ENCODE measurements at places on chromosomes 1 and 21. TPM values are rescaled to one million over a fixed set of nuclear protein-coding genes. Genes with fewer than 3 reads are reported as not detected.

DNA sequence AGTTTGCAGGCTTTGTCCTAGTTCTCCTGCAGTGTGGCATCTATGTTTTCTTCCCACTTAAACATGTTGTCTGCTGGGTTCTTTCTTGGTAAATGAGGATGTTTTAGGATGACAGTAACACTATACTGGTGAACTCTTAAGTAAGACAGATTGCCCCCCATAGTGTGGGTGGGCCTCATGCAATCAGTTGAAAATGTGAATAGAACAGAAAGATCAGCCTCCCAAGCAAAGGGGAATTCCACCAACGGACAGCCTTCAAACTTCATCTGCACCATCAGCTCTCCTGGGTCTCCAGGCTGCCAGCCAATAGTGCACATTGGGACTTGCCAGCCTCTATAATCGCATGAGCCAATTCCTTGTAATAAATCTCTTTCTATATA lies 10.7 kb upstream of the TARBP1 start:
- no peaks in the 10 kb centered on the region for H3K36me3 ChIP-seq
- no peaks in the 10 kb centered on the region for H3K27me3 ChIP-seq
- H3K4me1 ChIP-seq, result peaks cover 8% of the 10 kb centered on the region
- no peak for DNase-seq
- no peak overlapping the region for H3K4me3 ChIP-seq

GRCh38 chr1:164765557-164765956 lies 206.6 kb downstream of the PBX1 start:
- no peak for DNase-seq
- H3K4me1 ChIP-seq, result peaks cover 50% of the 10 kb centered on the region
- H3K4me3 ChIP-seq, result no peak overlapping the region
- H3K27ac ChIP-seq, result peak overlapping the region; percentile 79

DNA sequence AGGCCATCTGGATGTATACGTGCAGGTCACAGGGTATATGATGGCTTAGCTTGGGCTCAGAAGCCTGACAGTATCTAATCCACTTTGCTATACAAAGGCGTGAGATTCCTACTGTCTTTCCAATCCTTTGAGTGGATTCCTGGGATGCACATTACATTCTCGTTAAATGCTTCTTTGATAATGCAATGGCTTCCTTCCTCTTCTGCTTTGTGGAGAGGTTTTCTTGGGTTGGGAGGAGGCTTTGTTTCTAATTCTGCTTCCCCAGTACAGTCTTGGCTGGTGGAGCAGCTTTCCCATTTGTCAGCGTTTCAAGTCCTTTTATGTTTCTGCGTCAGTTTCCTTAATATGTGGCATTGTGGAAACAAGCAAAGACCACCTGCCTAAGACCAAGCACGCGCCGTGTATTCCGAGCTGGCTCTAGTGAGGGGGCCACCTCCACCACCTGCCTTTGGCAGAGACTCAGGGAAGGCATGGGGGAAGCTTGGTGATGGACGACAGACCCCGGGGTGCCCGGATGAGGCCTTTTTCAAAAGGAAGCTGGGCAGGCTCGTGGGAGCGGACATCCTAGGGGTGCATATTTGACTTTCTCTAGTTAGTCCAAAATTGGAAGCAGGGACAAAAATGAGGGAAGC lies 72.7 kb downstream of the WDR4 start:
- no peaks in the 10 kb centered on the region for H3K4me1 ChIP-seq
- H3K4me3 ChIP-seq, result no peak overlapping the region
- H3K27ac ChIP-seq, result no peak overlapping the region
- H3K27me3 ChIP-seq, result peaks cover 58% of the 10 kb centered on the region

GRCh38 chr1:81605023-81605422 lies 195.7 kb upstream of the ADGRL2 start:
- no peak for DNase-seq
- H3K4me1 ChIP-seq, result peaks cover 4% of the 10 kb centered on the region
- H3K27ac ChIP-seq, result no peak overlapping the region
- H3K27me3 ChIP-seq, result no peaks in the 10 kb centered on the region

GRCh38 chr1:180227861-180228647 lies 2.0 kb upstream of the LHX4 start:
- peaks cover 71% of the 10 kb centered on the region for H3K27me3 ChIP-seq
- H3K4me1 ChIP-seq, result peaks cover 10% of the 10 kb centered on the region
- DNase-seq, result no peak
- no peaks in the 10 kb centered on the region for H3K36me3 ChIP-seq
- H3K27ac ChIP-seq, result no peak overlapping the region

DNA sequence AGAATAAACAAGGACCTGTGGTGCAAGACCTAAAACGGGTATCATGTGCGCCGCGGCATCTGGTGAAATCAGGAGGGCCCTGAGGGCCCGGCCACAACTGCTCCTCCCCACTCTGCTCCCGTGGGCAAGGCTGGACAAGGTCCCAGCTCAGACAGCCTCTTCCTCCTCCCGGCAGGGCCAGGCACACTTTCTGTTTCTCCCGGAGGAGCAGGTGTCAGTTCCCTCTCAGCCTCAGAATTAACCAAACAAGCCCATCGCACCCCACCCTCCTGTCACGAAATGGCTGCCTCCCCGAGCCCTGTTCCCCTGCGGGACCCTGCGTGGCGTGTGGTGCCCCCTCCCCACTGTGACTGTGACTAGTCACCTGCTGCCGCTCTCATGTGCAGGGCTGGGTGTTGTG lies 15.2 kb downstream of the PTTG1IP start:
- H3K4me1 ChIP-seq, result peaks cover 8% of the 10 kb centered on the region
- H3K27ac ChIP-seq, result no peak overlapping the region
- H3K36me3 ChIP-seq, result peaks cover 41% of the 10 kb centered on the region

GRCh38 chr1:89047734-89048133 lies 17.3 kb downstream of the GBP1 start:
- H3K27ac ChIP-seq, result no peak overlapping the region
- peaks cover 6% of the 10 kb centered on the region for H3K36me3 ChIP-seq
- no peak for DNase-seq
- H3K27me3 ChIP-seq, result no peaks in the 10 kb centered on the region

GRCh38 chr1:24279590-24280232 lies 39.4 kb upstream of the GRHL3 start:
- H3K27ac ChIP-seq, result no peak overlapping the region
- no peak for DNase-seq
- H3K4me1 ChIP-seq, result peaks cover 11% of the 10 kb centered on the region

- H3K4me1 ChIP-seq, result no peaks in the 10 kb centered on the region
- no peaks in the 10 kb centered on the region for H3K27me3 ChIP-seq
- DNase-seq, result no peak
These were observed 315.9 kb downstream of the DSCAM start for GRCh38 chr21:40531016-40531415.

GRCh38 chr21:45772180-45772579 lies 128.7 kb downstream of the PCBP3 start:
- peaks cover 6% of the 10 kb centered on the region for H3K36me3 ChIP-seq
- H3K27ac ChIP-seq, result no peak overlapping the region
- H3K4me1 ChIP-seq, result peaks cover 12% of the 10 kb centered on the region
- no peak overlapping the region for H3K4me3 ChIP-seq
- H3K27me3 ChIP-seq, result peaks cover 25% of the 10 kb centered on the region

DNA sequence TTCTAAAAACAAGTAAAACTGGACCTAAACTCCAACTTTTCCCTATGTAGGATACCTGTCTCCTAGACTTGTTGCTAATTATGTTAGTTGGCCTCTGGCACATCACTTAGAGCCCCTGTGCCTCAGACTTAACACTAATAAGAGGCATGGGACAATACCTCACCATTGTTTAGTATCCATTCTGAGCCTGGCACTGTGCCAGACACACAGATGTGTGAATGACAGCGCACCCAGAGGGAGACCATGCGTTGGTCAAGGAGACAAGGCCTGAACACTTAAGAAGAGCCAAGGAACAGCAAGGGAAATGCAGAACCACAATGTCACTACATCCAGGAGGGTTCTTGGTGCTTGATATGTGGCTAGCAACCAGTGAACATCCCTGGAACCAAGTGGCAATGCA lies 189.1 kb downstream of the FGGY start:
- H3K27ac ChIP-seq, result no peak overlapping the region
- H3K4me1 ChIP-seq, result peaks cover 24% of the 10 kb centered on the region
- H3K36me3 ChIP-seq, result no peaks in the 10 kb centered on the region
- H3K27me3 ChIP-seq, result no peaks in the 10 kb centered on the region
- H3K4me3 ChIP-seq, result no peak overlapping the region

- DNase-seq, result no peak
- no peaks in the 10 kb centered on the region for H3K36me3 ChIP-seq
- H3K4me3 ChIP-seq, result no peak overlapping the region
- H3K27me3 ChIP-seq, result peaks cover 4% of the 10 kb centered on the region
These were observed 6.8 kb downstream of the RGS8 start for GRCh38 chr1:182677397-182678098.

DNA sequence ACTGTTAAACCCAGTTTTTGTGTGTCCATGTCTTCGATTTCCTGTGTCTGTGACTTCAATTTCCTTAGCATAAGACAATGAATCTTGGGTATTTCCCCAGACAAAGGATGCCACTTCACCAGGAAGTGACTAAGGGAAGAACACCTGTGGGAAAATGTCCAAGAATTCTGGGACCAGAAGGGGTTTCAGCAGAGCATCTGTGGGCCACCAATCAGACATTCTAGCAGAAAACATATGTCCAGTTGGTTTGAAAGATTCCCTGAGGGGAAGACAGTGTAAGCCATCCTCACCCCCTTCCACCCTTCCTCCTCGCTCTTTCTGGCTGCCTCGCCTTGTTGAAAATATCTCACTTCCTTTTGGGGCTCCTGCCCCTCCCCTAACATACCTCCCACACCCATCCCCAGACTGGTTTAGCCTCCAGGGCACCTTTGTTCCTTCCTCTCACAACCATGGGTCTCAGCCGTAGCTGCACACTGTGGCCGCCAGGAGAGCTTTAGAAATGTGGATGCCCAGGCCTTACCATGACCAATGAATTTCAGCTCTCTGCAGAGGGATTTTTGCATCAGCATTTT lies 25.5 kb upstream of the IFNAR1 start:
- H3K27ac ChIP-seq, result no peak overlapping the region
- DNase-seq, result no peak
- no peak overlapping the region for H3K4me3 ChIP-seq
- H3K36me3 ChIP-seq, result no peaks in the 10 kb centered on the region
- H3K4me1 ChIP-seq, result peaks cover 7% of the 10 kb centered on the region

DNA sequence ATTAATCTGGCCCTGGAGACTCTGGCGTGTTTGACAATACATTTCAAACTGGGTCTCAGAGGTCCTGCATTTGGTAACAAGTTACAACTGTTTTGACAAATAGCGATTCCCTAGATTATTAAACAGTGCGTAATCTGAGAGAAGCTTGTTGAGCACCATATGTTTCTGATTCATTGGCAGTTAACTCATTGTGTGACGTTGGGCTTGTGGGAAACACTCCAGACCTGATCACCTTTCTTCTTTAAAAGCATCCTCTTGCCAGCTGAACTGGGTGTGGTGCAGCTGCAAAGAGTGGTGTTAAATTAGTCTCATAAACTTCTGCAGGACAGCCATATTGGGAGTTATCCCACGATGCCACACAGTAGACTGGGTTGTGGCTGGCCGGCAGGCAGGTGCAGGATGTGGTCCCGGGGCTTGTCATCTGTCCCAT lies 82.7 kb downstream of the CDC7 start:
- DNase-seq, result no peak
- H3K36me3 ChIP-seq, result no peaks in the 10 kb centered on the region
- peaks cover 21% of the 10 kb centered on the region for H3K4me1 ChIP-seq
- no peak overlapping the region for H3K27ac ChIP-seq
- H3K27me3 ChIP-seq, result no peaks in the 10 kb centered on the region

- H3K4me3 ChIP-seq, result no peak overlapping the region
- no peaks in the 10 kb centered on the region for H3K36me3 ChIP-seq
- no peak overlapping the region for H3K27ac ChIP-seq
These were observed 134.3 kb downstream of the PLPP3 start for GRCh38 chr1:56444960-56445646.

DNA sequence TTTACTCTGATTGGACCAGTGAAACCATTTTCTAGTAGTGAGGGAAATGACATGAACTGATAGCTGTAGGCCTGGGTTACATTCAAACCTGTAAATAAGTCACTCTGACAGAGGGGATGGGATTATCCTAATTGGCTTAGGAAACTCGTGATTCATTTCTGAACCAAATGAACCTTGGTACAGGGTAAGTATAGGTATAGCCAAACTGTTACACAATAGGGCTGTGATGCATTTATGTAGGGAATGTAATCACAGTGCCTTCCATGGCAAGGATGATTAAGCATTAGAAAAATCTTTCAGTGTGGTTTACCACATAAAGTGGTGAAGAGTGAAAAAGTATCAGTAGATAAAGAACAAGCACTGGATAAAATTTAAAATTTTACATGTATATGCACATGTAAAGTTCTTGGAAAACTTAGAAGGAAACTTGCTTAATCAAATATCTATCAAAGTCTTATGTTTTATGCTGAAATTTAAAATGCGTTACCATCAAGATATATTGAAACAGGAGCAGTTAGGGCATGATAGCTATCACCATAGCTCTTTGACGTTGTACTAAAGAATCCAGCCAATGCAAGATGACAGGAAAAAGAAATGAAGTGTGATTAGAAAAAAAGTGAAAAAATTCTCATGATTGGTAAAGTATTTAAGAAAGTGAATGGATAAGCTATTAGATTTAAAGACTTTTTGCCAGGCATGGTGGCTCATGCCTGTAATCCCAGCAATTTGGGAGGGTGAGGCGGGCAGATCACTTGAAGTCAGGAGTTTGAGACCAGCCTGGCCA lies 63.0 kb downstream of the RABGAP1L start:
- no peaks in the 10 kb centered on the region for H3K27me3 ChIP-seq
- no peak for DNase-seq
- H3K27ac ChIP-seq, result no peak overlapping the region
- H3K4me1 ChIP-seq, result no peaks in the 10 kb centered on the region
- H3K4me3 ChIP-seq, result no peak overlapping the region

GRCh38 chr1:218983848-218984247 lies 189.8 kb upstream of the LYPLAL1 start:
- no peak overlapping the region for H3K4me3 ChIP-seq
- no peak for DNase-seq
- no peak overlapping the region for H3K27ac ChIP-seq

- peak overlapping the region; percentile 38 for H3K27ac ChIP-seq
- peaks cover 35% of the 10 kb centered on the region for H3K36me3 ChIP-seq
- H3K4me3 ChIP-seq, result no peak overlapping the region
- H3K4me1 ChIP-seq, result peaks cover 11% of the 10 kb centered on the region
These were observed 43.5 kb downstream of the DPYD start for GRCh38 chr1:97877307-97877706.

The LCE1F gene
- total RNA-seq, result not detected

The OR2G6 gene
- total RNA-seq, result not detected

The CRYAA gene
- total RNA-seq, result not detected

The GNAI3 gene
- total RNA-seq, result 8.5 TPM

The TCHHL1 gene
- not detected for total RNA-seq

The MYOC gene
- not detected for total RNA-seq

The PSEN2 gene
- 18.8 TPM for total RNA-seq

The ARHGEF16 gene
- 3.2 TPM for total RNA-seq

The SPATA17 gene
- 0.21 TPM for total RNA-seq

The COL6A1 gene
- 1,582 TPM for total RNA-seq

The DAB1 gene
- 0.27 TPM for total RNA-seq
